NAMALWA (cell line): ENCODE measurements at places on chromosomes 1 and 21.

DNA sequence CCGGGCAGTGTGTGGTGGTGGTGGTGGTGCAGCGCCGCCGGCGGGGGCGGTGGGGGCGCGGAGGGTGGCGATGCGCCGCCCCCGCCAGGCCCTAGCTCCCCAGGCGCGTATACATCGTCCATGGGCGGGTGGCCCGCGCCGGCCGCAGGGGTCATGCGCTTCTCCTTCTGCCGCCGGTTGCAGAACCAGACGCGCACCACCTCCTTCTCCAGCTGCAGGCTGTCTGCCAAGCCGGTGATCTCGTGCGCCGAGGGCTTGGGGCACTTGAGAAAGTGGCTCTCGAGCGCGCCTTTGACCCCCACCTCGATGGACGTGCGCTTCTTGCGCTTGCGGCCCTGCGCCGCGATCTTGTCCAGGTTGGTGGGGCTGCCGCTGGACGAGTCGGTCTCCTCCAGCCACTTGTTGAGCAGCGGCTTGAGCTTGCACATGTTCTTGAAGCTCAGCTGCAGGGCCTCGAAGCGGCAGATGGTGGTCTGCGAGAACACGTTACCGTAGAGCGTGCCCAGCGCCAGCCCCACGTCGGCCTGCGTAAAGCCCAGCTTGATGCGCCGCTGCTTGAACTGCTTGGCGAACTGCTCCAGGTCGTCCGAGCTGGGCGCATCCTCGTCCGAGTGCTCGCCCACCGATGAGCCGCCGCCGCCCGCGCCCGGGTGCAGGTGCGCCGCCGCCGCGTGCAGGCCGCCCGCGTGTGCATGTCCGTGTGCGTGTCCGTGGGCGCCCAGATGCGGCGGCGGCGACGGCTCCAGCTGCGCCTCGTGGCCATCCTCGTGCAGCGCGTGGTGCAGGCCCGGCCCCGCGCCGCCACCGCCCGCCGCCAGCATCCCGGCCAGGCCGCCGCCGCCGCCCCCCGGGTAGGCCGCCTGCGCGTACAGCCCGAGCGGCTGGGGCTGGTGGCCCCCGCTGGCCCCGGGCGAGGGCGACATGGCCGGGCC is 926 bp downstream of the POU3F1 start:
- DNase-seq = no peak

DNA sequence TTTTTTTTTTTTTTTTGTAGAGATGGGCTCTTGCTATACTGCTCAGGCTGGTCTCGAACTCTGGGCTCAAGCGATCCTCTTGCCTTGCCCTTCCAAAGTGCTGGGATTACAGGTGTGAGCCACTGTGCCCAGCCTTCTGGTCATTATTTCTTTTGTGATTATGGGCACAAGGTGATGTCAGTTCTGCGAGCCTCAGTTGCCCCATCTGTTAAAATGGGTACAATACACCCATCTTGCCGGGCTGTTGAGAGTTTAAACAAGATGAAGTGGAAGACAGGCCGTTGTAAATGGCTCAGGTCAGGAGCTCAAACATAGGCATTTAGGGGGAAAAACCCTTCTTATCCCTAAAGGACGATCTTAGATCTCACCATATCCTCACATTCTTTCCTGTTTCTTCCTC is 53.7 kb upstream of the WNT4 start:
- no peak for DNase-seq

- no peak for DNase-seq
These were observed 29.8 kb upstream of the HHAT start for GRCh38 chr1:210298936-210299335.

- DNase-seq = peak; percentile 30
These were observed 21.5 kb upstream of the RCAN3 start for GRCh38 chr1:24481101-24481500.

GRCh38 chr1:235136111-235136510 is 7.5 kb upstream of the TOMM20 start:
- no peak for DNase-seq

GRCh38 chr1:48776393-48777218 is at the start of gene BEND5:
BEND5 (minus strand) TSS chr1:48776891; CDS start chr1:48776831, 60 bp downstream.
- no peak for DNase-seq

- no peak for DNase-seq
These were observed at the start of gene AMIGO1 for GRCh38 chr1:109509176-109510134. AMIGO1 (minus strand) TSS chr1:109509727; CDS start chr1:109508912, 815 bp downstream.

- DNase-seq = peak; percentile 33
These were observed 156.6 kb downstream of the GREM2 start for GRCh38 chr1:240455228-240455821.

- no peak for DNase-seq
These were observed 34.6 kb downstream of the CFAP57 start for GRCh38 chr1:43206600-43207228.

DNA sequence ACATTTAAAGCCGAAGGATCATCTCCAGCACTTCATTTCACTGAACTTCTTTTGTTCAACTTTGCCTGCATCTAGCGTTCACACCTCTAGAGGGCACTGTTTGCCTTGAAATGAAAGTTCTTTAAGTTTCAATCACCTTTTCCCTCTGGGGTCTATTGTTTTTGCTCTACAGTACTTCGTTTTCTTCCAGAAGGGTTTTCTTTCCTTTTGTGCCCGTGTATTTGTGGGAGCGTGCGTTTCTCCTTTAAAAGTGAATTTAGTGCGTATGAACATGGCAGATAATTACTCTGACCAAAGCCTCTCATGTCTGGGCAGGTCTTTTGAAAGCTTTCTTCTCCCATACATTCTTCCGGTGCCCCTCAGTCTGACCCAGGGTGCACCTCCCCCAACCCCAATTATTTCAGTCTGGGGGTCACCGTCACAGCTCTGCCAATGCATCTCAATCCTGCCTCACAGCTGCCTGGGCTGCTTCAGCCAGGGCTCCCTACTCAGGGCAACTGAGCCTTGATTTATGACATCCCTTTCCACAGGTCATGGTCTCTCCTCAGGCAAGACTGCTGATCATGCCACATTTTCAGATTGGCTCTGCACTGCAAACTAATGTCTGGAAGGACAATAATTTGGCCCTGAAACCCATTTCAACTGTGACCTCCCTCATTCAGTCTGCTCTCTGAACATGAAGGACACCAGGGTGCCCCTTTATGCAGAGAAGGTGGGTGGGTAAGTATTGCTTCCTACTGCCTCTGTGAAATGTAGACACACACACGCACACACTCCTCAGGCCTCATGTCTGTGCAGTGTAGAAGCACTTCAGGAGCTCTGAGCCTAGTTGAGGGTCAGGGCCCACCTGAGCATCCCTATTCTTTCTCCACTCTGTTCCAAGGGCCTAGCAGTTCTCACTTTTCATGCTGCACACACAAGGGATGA is 88.6 kb downstream of the NUF2 start:
- peak; percentile 80 for DNase-seq

DNA sequence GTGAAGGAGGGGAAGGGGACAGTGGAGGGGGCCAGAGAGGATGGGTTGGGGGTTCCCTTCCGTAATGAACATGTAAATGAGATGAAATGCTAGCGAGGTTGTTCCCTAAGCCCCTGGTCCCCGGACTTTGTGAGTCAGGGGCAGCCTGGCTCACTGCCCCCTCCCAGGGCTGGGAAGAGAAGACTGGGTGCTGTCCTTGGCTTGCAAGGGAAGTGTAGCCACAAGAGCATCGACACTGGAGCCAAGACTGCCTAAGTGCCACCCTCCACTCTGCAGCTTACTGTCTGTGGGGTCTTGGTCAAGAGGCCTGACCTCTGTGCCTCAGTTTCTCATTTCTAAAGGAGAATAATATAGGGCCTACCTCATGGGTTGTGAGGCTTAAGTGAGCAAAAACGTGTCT is 483 bp downstream of the PEAR1 start:
- DNase-seq = no peak

GRCh38 chr1:198647055-198647454 is 8.2 kb downstream of the PTPRC start:
- DNase-seq = no peak

- no peak for DNase-seq
These were observed 1.8 kb downstream of the TMED5 start for GRCh38 chr1:93178418-93178817.

DNA sequence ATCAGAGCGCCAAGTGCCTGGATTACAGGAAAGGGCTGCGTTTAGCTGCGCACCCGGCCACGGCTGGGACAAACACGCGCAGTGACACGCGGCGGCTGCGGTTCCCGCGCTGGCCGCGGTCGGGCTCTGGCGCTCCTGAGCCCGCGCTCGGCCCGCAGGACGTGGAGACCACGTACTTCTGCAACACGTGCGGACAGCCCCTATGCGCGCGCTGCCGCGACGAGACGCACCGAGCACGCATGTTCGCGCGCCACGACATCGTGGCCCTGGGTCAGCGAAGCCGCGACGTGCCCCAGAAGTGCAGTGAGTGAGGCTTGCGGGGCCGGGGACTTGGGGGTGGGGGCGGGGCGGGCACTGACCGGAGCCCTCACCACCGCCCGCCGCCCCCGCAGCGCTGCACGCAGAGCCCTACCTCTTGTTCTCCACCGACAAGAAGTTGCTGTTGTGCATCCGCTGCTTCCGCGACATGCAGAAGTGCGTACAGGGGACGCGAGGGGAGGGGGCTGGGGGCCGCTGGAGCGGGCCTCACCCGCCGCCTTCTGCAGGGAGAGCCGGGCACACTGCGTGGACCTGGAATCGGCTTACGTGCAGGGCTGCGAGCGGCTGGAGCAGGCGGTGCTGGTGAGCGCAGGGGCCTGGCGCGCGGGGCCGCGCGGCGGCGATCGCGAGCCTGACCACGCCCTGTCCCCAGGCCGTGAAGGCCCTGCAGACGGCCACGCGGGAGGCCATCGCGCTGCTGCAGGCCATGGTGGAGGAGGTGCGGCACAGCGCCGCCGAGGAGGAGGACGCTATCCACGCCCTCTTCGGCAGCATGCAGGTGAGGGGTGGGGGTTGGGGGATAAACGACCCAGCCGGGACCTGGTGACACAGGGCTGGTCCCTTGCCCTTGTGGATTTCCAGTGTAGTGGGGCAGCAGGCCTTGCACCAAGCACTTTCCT is 3.1 kb downstream of the RNF207 start:
- no peak for DNase-seq

GRCh38 chr21:28066596-28067387 is 925.9 kb downstream of the LTN1 start:
- DNase-seq = no peak

DNA sequence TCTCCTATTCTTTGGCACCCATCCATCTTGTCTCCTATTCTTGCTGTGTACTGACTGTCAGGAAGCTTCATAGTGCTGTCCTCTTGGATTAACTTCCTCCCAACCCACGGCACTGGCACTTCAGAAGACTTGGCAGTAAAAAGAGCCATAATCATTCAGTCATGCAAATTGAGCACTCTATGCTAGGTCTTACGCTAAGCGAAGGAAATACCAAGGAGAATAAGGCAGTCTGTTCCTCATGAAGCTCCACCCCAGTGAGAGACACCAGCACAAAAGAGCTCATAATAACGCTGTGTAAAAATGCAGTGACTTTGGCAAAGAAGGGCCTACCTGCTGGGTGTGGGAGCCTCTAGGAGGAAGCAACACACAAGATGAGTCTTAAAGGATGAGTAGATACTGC is 67.1 kb downstream of the GFI1 start:
- DNase-seq = no peak

DNA sequence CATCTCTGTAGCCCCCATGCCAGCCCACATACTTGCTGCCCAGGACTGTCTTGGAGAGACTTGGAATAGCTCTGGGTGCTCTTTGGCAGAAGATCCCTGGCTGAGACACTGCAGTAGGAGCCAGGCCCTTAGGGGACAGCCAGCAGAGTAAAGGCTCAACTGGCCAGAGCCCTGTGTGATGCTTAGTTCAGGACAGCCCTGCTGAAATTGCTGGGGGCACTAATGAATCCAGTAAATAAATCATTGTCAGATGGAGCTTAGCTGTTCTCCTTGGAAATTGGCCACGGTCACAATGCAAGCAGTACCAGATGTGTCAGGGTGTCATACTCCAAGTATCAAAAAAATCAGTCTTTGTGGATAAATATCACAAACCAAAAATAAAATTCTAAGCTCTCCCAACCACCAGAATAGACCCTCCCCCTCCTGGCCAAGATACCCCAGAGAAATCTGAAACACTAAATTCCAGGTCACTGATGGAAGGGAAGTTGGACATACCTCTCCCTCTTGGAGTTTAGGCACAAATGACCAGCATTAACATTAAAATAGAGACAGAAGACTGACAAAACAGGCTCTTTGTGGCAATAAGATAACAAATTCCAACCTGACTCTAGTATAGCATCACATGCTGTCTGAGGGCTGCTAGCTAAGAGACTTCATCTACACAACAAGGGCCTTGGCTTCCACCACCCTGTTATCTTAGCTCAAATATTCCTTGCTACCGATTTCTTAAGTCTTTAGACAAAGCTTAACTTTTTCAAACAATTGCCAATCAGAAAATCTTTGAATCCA is 83.2 kb upstream of the DNAH14 start:
- no peak for DNase-seq

DNA sequence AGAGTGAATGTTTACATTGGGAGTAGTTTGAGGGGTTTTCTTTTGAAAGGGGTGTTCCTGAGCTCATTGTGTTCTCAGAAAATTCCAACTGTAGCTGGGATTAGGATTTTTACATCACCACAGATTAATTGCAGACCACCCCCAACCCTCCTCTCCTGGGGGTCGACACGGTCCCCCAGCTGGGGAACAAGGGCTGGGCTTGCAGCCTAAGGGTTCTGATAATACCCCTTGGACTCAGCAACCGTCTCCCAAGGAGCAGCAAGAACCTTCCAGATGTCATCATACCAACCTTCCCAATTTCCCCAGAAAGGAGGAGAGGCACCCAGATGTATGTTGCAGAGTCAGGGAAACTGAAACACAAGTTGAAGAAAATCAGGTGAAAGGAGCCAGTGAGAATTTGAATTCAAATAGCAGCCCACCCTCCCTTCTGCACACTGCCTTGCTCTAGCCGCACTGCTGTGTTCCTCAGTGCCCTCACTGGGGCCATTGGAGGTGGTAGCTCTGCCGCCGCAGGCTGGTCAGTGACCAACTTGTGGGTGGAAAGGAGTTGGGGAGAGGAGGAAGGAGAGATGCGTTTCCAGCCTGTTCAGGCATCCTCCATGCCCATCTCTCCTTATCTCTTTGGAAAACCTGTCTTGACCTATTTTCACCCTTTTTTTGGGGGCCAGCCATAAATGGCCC is 14.7 kb upstream of the IGFN1 start:
- DNase-seq = no peak
